ENCODE measurements at places on chromosomes 2 and 18.

- no peak for DNase-seq
These were observed 135.8 kb downstream of the CELF4 start for GRCh38 chr18:37429791-37430190.

DNA sequence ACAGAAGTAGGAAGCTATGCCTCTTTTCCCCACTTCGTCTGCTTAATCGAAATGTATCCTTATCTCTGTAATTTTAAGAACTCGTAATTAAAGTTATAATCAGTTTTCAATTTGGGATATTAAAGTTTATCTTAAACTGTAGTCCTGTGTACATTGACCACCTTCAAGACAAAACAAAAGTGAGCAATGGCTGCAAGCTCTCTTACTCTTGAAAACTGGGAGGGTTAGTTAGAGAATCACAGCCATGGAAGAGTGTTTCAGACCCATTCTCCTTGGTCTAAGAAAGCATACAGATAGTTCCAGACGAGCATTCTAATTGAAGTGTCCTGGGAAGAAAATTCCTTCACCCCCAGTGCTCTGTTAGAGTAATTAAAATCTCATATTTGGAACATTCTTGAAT is 2.0 kb downstream of the KCMF1 start:
- DNase-seq = no peak

- no peak for DNase-seq
These were observed 1605.3 kb upstream of the ACVR2A start for GRCh38 chr2:146239392-146240135.

DNA sequence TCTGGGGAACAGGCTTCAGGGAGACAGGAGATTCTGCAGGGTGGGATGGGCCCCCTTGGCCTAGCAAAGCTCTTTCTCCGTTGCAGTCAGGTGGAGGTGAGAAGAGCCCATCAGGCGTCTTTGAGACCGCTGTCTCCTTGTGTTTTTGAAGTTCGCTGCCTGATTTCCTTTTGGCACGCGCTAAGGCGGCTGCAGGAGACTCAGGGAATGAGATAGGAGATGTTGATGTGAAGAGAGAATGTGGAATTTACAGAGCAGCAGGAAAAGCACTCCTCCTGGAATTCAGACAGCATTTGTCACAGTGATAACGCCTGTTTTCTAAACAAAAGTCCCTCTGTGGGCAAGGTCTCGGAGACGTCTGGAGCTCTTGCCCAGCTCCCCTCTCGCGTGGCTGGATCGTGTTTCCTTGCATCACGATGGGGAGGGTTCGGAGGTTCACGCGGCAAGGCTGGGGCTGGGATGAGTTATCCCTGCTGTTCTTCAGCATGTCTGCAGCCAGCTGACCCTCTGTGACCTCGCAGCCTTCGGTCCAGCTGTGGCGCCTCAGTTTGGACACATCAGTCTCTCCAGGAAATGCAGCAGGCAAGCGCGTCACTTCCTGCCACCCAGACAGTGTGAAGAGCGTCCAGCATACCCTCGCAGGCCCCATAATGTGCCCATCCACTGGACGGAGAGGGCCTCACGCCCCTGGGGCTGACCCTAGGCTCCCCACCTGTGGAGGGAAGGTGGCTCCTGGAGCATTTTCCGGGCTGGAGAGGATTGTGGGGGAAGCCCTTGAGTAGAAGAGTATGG is 30.2 kb downstream of the GLI2 start:
- DNase-seq = no peak

Data from SW 1271 (cell line).